AML-193 (cell line): ENCODE measurements at places on chromosomes 7 and 10.

GRCh38 chr10:71059054-71059818, 153.1 kb upstream of the UNC5B start:
- DNase-seq: no peak

DNA sequence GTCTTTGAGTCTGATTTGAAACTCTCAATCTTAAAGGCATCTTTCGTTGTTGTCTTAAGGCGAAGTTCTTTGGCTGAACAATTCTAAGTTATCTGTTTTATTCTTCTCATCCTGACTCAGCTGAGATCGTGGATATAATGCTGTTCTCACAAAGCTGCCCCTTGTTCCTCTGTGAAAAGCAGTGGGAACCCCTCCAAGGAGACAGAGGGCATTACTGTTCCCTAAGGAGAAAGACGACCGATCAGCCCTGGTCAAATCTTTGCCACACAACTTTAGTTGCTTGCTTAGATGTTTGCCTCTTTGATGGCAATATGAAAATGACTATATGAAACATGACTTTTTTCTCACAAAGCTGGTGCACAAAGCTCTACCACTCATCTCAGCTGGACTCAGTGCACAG, 1016.7 kb downstream of the REEP3 start:
- DNase-seq: no peak

GRCh38 chr10:17464545-17464944, 10.2 kb upstream of the ST8SIA6 start:
- no peak for DNase-seq

DNA sequence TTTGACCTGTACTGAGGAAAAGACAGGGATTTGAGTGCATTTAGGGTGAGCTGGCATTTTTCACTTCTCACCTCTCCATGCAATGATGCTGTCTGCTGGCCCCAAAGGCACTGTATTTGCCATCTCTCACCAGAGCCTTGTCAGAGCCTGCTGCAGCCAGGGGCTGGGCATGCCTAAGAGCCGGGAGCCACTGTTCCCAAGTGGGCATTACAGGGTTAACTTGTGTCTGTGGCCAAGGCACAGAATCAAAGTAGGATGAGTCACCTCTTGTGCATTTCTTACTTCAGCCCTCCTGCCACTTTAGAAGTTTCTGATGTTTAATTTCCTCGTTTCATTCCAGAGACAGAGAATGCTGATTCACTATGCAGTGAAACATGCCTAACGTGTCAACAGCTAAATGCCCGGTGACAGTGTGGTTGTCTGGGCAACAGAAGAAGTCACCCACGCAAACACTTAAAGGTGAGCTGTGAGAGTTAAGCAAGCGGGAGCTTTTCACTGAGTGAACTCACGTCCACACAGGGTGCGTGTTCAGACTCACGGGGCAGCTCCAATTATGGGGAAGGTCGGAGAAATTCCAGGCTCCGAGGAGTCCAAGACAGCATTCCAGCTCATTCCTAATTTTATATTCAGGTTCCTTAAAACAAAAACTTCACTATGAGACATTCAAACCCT, 57.1 kb upstream of the IGFBP3 start:
- no peak for DNase-seq

GRCh38 chr10:76830218-76830617, 807.4 kb downstream of the KCNMA1 start:
- no peak for DNase-seq

GRCh38 chr7:96300502-96300901, 21.4 kb downstream of the SLC25A13 start:
- no peak for DNase-seq
